ENCODE measurements at places on chromosomes 16 and 17.

DNA sequence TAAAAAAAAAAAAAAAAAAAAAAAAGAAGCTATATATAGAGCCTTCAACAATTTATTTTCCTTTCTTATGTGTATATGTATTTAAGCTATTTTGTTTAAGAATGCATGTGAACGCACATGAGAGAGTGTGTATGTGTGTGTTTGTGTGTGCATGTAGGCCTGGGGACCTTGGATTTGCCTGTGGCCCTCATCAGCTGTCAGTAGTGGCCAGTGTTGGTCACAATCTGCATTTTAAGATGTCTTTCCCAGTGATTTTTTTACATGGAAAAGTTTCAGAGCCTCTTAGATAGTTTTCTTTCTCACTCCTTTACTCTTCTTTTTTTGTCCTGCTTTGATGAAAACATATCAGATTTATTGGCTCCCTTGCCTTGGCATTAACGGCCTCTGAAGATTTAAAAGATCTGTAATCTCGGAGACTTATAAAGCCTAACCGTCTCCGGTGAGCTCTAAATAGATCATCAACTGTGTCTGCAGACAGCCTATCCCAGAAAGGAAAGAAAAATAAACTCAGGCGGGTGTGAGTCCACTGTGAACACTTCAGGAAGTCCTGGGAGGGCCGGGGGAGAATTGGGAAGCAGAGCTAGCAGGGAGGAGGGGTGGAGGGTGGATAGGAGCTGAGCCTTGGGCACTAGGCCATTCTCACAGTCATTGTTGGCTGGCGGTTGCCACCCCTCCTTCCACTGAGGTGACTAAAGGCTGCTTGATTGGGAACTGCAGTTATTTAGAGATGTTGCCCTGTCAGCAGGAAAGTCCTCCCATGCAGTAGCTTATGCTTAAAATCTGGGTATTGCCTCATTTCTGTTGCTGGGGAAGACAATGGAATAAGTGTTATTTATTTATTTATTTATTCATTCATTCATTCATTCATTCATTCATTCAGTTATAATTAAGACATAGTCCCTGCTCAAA is 86.8 kb downstream of the WWP2 start:
- no peak for DNase-seq

DNA sequence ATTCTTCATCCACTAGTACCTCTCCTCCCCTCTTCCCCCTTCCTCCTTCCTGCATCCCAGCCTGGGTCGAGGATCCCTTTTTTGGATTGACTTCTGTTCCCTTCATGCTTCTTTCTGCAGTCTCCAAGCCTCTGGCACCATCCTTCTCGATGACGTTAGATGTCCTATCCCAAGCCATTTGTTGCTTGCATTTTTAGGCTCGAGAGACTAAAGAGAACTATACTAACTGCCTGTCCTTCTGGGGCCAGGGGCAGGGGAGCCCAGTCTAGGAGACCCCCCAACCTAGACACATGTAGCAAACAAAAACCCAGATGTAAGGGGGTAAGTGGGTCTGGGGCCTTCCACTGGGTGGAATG is 23.9 kb downstream of the UNK start:
- no peak for DNase-seq

DNA sequence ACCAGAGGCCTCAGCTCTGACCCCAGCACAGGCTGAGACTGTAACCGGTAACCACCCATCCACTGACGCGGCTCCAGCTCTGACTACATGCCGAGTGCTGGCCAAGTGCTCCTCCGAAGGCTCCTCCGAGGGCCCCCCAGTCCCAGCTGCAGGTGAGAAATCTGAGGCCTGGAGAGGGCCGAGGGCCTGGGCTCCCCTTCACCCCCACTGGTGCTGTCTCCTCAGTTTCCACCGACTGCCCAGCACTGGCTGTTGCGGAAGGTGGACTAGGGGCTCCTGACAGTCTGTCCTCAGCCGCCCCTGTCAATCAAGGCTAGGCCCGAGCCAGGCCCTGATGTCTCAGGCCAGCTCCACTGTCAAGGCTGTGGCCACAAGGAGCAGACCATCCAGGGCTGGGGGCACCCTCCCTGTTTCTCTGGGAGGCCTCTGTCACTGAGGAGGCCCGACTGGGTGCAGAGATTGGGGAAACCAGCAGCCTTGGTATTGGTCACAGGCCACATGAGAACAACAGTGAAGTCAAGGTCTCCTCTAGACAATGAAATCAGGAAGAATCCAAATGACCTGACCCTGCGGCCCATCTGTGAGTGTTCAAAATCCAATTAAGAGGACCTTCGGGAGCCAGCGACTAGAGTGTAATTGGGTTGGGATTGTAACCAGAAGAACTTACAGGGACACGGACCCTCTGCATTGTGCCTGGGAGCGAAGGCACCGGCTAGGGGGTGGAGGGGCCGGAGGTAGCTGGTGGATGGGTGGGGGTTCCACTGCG is 5.1 kb downstream of the TMEM235 start:
- DNase-seq: no peak

DNA sequence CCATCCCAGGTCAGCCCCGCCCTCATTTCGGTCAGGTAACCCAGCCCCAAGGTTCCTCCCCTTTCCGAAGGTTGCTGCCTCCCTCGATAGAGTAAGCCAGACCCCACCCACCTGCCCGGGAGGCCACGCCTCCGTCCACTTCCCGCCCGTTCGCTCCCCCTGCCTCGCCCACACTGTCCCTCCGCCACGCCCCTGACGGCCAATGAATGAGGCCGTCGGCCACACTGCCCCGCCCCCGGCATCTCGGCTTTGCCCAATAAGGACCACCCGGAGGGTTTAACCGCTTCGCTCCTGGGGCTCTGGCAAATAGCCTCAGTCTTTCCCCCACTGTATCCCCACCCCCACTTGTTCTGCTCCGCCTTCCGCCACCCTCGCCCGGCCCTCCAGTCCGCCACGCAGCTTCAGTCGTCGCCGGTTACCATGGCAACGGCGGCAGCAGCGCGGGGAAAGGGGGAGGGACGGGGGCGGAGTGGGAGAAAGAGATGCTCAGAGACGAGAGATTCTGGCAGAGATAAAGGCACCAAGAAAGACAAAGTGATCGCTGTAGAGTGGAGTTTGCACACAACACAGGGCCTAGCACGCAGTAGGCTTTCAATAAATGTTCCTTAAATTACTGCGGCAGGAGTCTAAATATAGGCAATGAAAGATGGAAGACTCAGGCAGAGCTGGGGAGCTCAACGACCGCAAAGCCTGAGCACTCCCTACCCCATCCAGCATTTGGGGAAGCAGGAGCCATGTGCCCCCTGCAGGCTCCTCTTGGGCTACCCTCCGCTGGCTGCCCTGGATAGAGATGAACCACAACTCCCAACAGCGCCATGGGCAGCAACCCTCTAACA is 5.1 kb downstream of the DLG4 start:
- DNase-seq: peak; percentile 98

DNA sequence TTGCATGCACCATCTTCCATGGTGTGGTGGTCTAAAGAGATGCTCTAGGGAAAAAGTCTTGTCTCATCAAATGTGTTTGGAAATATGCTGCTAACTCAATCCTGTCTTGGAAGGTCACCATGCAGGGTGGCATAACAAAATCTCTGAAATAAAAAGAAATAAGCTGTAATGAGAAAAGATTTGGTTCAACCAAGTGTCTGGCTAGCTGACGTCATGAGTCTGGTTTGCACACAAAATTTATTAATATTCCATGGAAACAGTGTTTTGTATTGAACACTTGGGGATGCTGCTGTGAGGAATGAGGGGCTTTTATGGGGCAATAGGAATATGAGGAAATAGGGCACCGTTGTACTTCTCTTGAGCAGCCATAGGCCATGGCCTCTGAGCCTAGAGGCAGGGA is 575.7 kb upstream of the CDH5 start:
- DNase-seq: no peak

DNA sequence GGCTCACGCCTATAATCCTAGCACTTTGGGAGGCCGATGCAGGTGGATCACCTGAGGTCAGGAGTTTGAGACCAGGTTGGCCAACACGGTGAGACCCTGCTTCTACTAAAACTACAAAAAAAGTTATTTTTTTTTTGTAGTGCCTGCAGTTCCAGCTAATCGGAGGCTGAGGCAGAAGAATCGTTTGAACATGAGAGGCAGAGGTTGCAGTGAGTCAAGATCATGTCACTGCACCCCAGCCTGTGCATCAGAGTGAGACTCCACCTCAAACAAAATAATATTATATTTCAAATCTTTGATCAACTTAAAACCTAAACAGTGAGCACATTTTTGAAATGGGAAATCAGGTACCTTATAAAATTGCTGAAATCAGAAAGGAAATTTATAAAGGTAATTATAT is 36.5 kb downstream of the NCOR1 start:
- no peak for DNase-seq

GRCh38 chr17:37830151-37830993 is 85.5 kb upstream of the HNF1B start:
- no peak for DNase-seq

DNA sequence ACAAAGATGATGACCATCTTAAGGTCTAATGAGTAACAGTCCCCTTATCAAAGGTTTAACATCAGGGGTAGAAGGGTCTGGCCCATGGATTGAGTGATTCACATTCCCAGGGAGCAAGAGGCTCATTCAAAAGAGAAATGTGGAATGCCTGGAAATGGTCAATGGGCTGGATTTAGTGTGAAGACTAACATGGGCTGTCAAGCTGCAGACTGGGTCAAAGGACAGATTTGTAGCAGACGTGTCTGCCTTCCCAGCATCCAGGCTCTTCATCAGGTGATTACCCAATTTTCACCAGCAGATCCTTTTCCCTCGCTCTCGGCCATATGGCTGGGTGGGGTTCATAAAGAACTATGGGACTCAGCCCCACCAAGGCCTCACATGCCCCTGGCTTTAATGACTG is 26.8 kb downstream of the DCUN1D3 start:
- DNase-seq: no peak
